ENCODE measurements at places on chromosomes 7 and 10.
A peak's percentile ranks its signal among the peaks of the same experiment; 100 is the strongest.

DNA sequence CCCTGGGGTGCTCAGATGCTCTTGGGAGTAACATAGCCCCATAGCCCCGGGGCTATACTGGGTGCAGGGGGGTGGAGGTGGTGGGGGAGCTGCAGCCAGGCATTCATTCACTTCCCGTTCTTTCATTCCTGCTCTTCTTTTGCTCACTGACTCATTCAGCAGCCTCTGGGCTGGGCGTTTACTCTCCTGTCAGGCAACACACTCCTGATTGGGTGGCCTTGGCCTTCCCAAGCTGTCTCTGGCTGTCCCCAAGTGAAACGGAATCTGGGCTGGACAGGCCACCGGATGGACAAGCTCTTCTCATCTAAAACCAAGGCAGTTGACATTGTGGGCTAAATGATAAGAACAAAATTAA lies 34.6 kb downstream of the CHST3 start:
- DNase-seq, result no peak

DNA sequence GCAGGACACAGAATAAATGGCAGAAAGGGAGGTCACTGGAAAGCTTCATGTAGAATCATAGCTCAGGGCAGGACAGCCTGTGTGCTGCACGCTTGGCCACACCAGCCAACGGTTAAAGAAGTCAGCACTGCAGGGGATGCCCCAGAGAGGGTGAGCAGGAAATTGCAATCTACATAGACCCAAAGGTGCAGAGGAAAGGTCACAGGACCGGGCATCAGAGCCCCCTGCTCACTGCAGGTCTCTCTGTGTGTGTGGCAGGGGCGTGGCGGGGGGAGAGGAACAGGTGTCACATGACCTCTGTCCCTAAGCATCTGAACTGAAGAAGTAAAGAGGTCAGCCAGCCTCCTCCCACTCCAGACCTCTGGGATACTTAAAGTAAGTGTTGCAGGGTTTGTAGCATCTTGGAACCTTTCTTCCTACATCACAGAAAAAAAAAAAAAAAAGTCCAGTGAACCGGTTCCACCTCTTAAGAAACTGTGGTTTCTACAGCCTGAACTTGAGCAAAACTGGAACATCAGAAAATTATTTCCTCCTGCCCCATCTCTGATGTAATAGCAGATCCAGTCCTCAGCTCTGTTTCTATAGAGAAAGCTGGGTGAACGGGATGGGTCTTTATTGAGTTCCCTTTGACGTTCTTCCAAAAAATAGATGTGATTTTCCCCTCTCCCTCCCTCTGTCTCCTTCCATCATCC lies 64.3 kb downstream of the RGS10 start:
- DNase-seq, result peak; percentile 26

GRCh38 chr10:102452672-102453340 lies 1.5 kb upstream of the C10orf95 start:
- no peak for DNase-seq

- DNase-seq, result no peak
Observed at GRCh38 chr10:62264702-62265436, 3.8 kb downstream of the RTKN2 start.

DNA sequence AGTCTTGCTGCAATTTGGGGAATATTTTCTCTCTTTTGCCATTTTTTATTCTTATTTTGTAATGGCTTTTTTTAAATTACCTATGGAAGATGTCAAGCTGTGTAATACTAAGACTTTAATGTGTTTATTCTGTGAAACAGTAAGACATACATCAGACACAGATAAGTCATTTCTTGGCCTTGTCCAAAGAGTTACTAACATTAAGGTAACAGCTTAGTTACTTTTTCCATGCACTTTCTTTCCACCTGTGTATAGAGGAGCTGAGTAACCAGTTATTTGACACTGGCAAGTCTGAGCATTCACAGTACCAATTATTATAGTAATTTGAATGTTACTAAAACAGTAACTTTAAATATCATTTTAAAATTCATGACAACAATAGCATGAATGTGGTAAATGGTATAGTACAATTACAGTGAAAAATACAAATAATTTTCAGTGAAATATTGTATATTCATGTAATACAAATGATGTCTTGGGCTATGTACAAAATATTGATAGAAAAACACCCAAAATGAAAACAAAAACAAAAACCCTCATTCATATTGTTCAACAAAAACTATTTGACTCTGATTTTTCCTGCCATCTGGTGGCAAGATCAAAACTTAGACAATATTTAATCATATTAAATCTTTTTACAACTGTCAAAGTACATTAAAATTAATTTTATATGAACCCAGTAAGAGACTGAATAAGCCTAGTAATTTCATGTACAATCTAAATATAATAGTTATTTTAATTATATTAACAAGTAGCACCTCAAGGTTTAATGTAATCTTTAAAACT lies 259.8 kb upstream of the SEMA3A start:
- no peak for DNase-seq

DNA sequence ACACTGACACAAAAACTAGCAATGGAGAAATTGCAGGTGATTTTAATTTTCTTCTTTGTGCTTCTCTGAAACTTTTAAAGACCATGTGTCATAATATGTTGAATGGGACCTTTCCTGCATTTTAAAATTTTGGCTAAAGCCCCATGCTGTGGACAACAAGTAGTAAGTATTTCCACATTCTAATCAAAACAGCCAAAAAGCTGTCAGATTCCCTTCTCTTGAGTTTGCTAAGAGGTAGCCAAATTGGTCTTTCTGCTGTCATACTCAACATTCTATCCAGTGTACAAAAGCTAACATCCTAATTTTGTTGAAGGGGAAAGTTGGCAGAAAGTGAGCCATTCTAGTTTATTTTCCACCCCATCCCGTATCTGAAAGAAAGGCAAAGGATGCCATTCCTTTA lies 447.6 kb downstream of the TFEC start:
- no peak for DNase-seq

DNA sequence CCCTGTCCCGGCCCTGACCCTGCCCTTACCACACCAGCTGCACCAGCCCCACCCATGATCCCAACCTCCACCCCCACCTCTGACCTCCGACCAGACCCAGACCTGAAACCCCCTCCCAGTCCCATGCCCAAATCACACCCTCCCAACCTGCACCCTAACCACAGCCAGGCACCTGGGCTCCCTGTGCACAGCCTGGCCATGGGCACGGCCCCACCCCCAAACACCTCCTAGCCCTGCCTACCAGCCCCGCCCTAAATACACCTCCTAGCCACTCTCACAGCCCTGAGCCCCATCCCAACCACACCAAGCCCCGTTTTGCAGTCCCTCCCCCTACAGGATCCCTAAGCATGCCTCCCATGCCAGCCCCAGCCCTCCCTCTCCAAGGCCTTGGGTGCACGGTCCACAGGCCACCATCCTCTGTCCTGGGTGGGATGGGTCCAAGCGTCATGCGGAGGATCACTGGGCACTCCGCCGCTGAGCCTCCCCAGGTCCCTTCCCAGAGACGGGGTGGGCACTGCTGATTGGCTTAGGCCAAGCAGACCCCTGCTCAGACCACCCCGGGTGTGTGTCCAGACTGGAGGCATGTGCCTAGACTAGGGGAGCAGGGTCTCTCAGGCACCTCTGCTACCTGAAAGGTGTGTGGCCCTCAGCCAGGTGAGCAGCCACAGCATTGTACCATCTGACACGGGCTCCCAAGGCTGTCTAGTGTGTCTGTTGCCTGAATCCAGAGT lies 30.1 kb downstream of the INSIG1 start:
- DNase-seq, result no peak

DNA sequence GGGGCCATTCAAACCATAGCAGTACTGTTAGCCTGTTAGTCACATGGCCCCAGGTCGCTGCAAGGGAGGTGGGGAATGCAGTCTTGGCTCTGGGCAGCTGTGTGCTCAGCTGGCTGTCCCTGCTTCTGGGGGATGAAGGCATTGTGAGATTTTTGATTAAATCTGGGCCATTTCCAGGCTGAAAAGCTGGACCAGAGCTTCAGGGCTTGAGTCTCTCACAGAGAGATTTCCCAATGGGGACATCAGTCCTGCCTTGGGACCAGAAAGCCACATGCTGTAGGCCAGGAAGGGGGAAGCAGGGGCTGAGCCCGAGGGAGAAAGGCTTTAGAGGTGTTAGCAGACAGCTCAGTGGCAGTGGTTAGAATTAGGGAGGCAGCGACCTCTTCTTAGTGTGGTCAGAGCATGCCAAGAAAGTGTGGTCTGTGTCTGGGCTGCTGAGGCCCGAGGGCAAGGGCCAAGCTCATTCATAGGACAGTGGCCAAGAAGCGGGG lies 33.6 kb downstream of the PALD1 start:
- no peak for DNase-seq

DNA sequence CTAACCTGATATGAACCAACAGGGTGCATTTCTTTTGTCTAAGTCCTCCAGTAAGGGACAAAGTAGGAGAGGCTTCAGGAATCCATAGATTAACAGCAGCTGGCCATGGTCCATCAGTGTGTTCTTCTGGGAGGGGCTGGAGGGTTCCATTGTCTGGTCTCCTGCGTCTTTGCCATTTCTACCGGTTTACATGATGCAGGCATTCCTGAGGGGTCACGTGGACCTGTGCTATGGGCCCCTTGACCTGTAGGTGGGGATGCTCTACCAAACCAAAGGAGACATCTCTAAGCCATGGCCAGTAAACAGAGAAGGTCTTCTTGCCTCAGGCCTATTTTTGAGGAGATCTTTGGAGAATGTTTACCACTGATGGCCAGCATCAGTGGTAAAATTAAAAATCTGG lies 28.7 kb upstream of the HABP2 start:
- DNase-seq, result no peak

DNA sequence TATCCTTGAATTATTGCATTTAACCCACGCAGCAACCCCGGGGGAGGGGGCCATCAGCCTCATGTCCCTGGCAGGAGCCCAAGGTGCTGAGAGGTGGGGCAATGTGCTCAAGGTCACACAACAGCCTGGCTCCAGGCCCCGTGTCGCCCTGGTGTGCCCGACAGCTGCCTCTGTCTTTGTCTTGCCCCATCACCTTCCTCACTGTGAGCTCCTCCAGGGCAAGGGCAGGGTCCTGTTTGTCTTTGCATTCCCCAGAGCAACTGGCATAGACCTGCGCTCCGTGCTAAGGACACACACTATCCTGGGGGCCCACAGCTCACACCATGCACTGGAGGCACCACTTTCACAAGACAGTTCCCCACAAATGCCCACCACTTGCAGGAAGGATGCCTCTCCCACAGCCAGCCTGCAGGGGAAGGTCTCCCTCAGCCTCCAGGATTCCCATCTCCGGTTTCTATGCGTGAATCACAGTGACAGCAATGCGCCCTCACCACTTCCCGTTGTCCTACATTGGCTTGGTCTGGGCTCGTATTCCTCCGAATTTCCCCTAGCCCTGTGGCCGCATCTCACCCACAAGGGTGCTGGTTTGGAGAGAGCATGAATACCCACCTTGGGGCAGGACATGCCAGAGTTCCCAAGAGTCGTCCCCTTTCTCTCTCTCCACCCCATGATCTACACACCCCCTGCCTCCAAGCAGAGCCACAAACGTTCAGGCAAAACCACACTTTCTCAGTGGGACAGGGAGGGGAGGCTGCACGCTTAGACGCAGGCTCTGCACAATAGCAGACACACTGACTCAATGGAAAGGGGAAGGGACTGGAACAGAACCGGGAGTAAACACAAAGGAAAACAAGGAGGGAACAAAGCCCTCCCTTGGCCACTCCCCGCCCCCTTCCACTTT lies 10.3 kb downstream of the ITPRIP start:
- no peak for DNase-seq

DNA sequence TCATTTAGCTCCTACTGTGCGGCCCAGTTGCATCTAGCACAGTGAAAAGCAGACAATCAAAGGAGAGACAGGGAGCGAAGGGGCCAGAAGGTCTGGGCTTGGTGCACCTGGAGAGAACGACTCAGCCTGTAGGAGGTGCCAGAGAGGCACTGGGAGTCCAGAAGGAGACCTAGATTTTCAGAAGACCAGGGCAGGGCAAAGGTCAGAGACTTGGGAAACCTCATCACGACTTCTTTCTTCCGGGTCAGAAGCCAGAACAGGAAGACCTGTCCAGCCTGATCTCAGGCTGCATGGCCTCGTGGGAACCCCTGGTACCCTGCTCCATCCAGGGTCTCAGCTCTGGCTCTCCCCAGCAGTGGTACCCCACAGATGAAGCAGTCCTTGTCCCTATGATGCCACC lies 5.2 kb downstream of the AGAP3 start:
- no peak for DNase-seq

GRCh38 chr7:12674053-12674452 lies 13.4 kb upstream of the ARL4A start:
- no peak for DNase-seq

DNA sequence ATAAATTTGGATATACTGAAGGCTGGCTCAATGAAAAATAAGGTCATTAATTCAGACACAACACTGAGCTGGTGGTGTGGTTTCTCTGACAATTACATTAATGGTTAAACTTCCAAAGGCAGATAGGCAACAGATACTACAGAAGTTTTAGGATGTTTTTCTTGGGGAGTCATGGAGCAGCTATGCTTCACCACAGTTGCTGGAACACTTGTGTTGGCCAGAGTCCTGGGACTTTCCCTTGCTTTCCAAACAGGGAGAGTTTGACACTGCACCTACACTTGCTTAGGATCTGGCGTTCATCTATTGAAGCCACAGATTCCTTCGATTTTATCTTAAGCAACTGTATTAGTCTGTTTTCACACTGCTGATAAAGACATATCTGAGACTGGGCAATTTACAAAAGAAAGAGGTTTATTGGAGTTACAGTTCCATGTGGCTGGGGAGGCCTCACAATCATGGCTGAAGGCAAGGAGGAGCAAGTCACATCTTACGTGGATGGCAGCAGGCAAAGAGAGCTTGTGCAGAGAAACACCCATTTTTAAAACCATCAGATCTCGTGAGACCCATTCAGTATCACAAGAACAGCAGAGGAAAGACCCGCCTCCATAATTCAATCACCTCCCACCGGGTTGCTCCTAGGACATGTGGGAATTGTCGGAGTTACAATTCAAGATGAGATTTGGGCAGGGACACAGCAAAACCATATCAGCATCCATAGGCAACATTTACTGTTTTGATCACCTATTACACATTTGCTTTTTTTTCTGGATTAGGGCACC lies 27.8 kb upstream of the TMEM178B start:
- no peak for DNase-seq

DNA sequence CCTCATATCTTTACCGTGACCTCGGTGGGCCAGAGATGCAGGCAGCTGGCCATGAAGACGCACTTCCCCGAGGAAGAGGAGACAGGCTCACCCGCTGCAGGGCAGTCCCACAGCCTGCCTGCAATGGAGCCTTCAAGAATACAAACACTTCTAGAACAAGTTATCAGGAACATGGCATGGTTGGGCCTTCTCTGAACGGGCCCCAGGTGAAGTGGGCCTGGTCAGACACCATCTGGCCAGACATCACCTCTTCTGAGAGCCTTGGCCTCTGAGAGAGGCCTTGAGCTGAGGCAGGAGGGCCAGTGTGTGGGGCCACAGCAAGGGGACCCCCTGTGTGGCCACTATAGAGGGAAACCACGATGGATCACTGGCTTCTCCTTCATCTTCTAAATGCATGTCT lies 112.4 kb upstream of the GDF10 start:
- DNase-seq, result no peak

DNA sequence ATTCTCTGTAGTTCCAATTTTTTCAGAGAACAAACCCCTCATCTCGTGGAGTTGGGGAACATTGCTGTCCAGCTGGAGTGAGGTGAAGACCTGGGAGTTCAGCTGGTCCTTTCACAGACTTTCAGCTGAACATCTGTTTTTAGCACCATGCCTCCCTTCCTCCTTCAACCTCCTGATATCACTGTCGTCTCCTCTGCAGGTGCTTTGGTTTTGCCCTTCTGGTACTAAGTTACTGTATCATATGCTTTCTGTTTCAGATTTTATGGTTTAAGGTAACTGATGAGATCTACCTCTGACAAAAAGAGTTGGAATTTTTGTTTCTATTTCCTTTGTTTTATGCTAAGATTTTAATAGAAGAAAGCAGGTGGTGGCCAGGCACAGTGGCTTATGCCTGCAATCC lies 102.9 kb downstream of the ZNF438 start:
- DNase-seq, result no peak
